ENCODE measurements at places on chromosomes 1 and 21.

DNA sequence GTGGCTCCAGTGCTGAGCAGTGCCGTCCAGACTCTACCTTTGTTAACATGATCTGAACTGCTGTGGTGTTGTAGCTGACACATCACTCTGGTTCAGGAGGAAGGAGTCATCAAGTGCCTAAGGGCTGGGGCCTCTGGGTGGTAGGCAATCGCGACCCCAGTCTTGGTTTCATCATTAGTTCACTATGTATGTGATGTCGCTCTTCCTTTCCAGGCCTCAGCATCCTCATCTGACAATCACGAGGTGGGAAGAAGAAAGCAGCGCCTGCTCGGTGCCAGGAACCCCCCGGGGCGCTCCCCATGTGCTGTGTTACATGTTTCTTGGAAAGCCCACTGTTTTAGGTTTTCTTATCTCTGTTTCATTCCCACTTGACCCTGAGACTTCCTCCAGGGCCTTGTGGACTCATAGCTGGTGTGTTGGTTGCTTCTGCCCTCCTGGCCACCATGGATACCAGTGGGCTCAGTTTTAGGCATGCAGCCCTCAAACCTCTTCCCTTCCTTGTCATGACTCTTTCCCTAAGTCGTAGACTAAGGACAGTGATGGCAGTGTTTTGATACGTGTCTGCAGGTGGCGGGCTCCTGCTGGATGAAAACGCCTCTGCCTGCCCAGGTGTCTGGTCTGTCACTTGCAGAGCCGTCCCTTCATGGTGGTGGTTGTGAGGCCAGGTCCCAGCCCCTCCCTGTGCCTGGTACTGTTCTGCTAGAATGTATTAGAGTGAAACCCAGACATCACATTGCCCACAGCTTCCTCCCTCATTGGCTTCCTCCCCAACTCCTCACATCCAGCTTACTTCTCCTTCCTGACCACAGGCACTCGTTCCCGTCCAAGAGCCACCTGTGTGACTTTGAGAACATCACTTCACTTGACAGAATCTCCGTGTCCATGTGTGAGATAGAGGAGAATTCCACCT lies 17.2 kb upstream of the FOXO6 start:
- DNase-seq, result no peak

- no peak for DNase-seq
Measured at GRCh38 chr1:17564458-17565393, 25.2 kb downstream of the ARHGEF10L start.

- DNase-seq, result no peak
Measured at GRCh38 chr21:39611551-39612190, 1.1 kb upstream of the B3GALT5 start.

- no peak for DNase-seq
Measured at GRCh38 chr1:110132682-110133081, 17.6 kb upstream of the SLC6A17 start.

DNA sequence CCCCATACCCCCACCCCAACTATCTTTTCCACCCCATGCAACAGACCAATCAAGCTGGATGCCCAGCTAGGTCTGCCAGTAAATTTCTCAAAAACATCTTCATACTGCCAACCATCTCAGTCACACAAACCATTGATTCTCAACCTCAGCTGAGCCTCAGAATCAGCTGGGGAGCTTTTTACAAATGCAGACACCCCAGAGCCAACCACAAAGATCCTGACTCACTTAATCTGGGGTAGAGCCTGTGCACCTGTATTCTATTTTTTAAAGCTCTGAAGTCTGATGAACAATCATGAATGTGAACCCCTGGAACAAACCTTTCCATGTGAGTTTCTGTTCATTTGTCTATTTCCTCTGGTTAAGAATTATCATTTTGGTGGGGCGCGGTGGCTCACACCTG lies 66.0 kb downstream of the ZNF281 start:
- no peak for DNase-seq

DNA sequence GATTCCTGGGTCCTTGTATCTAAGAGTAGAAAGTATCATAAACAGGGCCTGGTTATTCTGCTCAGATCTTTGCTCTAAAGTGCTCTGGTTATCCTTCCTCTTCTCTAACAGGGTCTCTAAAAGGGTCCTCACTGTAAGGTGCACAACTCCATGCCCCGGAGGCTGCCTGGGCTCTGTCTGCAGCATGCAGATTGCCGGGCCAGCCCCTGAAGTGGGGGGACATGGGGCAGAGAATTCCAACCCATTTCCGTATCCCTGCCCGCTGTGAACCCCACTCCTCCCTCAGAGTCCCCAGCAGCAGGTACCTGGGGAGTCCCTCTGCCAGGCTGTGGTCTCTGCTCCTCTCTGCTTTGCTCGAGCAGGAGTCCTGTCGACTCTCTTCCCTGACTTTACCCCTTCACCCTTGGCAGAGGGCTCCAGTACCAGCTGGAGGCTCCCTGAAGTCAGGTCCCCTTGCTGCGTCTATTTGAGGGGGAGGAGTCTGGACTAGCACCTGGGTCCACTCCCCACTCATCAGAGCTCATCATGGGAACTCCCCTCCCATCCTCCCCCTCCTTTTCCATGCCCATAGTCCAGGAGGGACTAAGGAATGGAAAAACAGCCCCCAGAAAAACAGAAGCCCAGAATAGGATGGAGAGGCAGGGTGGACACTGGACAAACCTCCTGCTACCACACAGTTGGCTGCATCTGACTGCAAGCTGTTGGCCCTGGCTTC lies 12.1 kb downstream of the BLACAT1 start:
- DNase-seq, result no peak

DNA sequence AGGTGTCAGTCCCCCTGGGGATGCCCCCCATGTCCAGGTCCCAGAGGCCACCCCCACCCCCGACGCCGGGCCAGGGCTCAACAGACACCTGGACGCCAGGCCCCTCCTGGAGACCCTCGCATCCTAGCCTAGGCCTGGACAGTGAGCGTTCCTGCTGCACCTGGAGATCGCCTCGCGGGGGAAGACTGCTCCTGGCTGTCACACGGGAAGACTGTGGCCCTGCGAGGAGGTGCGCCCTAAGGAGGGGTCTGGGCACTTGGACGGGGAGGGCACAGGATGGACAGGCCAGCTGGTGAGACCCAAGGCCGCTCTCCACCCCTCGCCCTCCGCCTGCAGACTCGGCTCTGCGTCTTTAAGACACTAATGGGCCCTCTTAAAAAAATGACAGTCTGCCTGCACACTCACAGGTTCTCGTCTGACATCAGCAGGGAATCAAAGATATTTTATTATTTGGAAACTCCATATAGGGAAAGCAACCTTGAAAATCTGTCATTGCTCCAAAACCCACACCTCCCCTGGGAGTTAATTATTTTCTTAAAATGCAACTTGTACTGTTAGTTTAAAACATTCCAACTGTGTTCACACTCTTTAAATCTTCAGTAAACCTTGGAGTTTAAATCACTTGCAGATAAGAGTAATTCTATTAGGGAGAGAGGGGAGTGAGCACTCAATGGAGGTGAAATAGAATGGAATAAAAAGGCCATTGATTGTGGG lies 45.6 kb upstream of the ACTRT2 start:
- DNase-seq, result no peak

DNA sequence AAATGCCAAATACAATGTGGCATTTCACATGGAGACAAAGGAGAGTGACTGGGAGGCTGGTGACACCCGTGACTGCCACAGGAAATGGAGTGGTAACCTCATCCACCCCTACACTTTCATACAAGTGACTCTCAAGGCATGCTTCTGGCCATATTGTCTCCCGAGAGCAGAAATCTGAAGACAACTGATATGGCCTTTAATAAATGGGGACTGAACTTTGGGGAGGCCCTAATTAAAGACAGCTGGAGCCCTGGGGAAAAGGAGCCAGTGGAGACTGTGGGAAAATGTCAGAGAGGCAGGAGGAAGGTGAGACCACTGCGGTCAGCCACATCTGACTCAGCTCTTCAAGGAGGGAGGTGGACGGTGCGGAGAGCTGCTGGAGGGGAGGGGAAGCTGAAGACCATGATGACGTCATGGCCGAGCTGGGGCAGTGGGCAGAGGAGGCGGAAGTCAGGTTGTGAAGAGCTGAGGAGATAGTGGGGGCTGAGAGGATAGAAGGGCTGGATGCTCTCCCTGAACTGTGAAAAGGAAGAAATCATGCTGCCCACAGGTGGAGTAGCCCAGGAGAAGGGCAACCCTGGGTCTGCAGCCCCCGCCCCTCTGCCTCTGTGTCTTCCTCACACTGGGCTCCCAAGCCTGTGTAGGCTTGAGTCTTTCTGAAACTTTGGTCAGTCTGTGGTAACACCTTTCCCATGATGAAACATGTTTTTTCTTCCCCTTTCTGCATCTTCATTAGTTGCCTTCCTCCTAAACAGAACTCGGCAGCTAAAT lies 14.0 kb upstream of the NCF2 start:
- DNase-seq, result no peak

GRCh38 chr1:245168086-245168485 lies 13.3 kb downstream of the KIF26B start:
- no peak for DNase-seq

DNA sequence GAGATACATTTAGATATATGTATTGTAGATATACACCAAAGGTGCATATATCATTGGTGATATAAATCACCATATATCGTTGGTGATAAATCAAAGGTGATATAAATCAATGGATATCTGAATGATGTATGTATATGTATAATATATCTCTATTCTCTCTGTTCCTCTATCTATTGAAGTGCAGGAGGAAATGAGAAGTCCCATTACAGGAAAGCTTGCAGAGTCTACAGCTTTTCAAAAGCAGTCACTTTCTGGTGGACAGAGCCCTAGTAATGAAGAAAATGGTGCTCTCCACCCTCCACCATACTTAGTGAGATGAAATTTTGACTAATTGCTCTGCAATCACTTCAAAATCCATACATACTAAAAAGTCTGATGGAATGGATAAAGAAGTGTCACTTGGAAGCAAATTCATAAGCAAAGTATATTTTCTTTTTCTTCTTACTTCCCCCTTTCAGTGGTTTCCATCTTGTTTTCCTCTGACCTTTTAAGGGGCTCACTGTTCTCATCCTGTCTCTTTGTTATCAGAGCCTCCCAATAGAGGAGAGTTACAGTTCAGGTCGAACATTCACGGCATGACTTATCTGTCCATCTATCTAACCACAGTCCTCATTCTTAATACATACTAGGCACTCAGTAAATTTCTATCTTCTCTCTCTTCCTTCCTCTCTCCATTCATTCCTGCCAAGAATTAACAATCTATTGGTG lies 227.2 kb downstream of the KCNJ6 start:
- no peak for DNase-seq

GRCh38 chr1:67787746-67788145 lies 45.5 kb downstream of the GNG12 start:
- no peak for DNase-seq

DNA sequence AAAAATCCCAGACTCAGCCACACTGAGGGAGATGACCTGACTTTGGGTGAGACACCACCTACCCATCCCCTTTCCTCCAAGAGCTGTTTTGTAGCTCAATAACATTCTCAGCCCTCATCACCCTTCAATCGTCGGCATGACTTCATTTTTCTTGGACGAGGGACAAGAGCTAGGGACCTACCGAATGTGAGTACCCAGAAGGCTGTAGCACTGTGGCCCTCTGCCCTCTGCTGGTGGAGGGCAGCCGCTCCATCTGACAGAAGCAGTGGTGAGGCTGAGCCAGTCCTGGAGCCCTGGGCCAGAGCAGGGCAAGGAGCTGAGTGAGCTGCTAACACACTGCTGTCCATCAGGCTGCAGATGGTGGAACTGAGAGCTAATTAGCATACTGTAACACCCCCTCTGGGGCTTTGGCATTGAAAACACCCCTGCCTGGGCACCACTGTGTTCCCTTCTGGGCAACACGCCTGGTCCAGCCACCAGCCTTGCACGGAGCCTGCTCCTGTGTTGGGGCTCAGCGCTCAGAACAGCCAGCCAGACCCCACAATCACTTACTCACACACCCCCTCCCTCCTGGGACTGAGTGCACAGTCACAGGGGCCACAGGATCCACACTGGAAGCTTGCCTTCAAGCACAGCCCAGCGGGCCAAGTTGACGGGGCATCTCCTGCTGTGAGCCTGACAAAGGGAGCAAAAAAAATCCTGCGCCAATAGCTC lies 18.3 kb upstream of the ALPL start:
- DNase-seq, result no peak

DNA sequence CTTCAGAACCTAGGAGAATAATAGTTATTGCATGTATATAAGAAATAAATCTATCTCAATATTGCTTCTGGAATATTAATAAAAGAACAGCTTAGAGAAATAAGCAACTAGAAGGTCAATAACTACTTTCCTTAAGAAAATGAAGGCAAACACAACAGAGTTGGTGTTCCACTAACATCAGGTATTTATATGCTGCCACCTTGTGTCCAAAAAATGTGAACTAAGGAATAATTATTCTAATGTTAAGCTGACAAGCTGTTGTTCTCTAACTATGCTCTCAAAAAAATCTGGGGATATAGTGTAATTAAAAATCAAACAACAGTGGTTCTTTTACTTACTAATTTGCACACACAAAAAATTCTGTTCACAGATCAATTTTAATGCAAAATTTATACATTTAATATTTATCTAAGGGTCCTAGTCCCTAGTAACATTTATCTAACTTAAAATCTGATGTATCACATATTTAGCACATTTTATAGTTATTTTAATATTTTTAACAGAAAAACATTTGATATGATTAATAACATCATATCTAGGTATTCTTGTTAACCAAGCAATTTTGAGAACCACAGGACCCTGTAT lies 39.6 kb downstream of the UCHL5 start:
- no peak for DNase-seq

- no peak for DNase-seq
Measured at GRCh38 chr1:114623364-114623763, 41.9 kb upstream of the BCAS2 start.

DNA sequence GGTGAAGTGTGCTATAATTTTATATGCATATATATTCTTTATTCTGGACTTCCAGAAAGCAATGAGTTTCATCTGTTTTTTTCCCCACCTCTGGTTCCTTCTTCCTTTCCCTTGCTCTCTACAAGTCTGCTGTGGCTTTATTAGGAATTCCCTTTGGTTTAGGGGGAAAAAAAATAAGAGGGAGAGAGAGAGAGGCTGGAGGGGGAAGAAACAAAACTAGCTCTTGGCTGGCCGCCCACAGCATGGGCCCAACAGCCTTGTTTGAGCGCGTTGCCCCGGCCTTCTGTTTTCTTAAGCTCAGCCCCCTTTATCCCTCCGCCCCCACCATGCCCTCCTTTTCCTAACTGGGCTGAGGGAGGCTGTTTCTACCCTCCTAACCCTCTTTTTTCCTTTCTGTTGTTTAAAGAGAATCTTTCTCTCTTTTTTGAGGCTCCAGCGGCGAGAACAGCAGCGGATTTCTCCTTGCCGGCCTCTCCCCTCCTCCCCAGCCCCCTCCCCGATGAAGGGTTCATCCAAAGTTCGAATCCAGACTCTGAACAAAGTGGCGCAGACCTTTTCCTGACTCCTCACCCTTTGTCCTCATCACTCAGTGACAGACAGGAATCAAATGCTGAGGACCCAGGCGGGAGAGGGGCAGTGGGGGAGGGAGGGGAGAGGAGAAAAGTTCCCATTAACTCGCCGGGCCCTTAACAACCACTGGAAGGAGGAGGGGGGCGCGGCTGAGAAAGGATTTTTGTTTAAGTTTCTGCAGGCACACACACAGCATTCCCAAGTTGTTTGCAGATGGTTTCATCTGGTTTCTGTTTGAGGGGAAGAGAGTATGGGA lies 29.7 kb downstream of the PBX1 start:
- DNase-seq, result no peak

- DNase-seq, result no peak
Measured at GRCh38 chr1:117401761-117402160, 34.5 kb downstream of the MAN1A2 start.

GRCh38 chr1:54519709-54520108 lies 28.3 kb upstream of the ACOT11 start:
- DNase-seq, result no peak

- no peak for DNase-seq
Measured at GRCh38 chr1:153638261-153638660, 4.4 kb downstream of the CHTOP start.

All from stimulated activated CD4-positive, alpha-beta T cell treated with anti-CD3 and anti-CD28 coated beads, Interleukin-4, amount 100 ng/mL, for 4 hours (primary cell).